Fibroblast of skin of right biceps (primary cell): ENCODE measurements at places on chromosomes 13 and 19.

DNA sequence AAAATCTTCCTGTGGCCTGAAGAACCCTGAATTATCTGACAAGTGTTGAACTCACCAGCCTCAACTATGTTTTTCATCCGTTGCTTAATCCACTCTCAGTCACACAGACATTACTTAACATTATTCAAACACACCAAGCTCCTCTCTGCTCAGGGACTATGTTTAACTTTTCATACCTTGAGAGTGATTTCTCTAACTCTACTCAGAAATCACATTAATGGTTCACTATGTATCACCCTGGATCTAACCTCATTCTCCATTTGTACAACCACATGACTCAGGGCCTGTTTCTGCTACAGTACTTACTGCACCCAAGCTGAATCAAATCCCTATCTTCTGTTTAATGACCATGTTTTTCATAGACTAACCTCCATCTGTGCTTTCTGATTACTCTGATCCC is 553.7 kb upstream of the PRR20A start:
- no peak for DNase-seq

GRCh38 chr13:29484236-29484635 is 111.3 kb downstream of the SLC7A1 start:
- DNase-seq: no peak

DNA sequence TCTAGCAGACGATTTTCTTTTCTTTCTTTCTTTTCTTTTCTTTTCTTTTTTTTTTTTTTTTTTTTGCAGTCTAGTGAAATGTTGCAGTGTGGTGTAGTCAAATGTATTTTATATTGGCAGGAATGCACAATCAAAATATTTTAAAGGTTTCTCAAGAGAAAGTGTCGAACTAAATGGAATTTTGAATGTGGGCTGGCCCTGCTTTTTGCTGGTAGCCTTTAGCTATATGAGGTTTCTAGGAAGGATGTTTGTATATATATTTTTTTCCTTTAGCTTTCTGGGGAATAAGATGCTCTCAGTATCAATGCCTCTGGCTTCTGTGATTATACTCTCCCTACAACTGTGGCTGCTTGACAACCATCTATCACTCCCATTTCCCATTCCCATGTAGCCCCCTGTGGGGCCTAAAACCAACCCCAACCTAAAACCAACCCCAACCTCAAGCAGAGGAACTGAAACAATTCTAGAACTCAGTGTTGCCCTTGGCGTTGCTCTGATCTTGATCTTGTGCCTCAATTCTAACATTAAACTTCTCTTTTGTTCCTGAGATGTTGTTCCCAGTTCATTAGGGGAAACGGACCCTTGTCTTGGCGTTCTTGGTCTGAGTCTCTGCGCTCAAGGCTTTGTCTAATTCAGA is 27.1 kb downstream of the CYSLTR2 start:
- DNase-seq: no peak

DNA sequence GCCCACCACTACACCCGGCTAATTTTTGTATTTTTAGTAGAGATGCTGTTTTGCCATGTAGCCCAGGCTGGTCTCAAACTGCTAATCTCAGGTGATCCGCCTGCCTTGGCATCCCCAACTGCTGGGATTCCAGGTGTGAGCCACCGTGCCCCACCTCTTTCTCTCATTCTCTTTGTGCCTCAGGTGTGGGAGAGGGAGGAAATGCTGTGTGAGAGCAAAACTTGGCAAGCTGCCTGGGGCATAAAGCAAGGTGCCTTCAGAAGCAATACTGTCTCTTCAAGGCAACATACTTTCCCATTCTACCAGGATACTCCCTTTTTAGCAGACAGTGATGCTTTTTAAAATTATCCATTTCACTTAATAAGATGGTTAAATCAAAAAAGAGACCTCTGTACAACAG is 53.2 kb upstream of the RFC3 start:
- no peak for DNase-seq

DNA sequence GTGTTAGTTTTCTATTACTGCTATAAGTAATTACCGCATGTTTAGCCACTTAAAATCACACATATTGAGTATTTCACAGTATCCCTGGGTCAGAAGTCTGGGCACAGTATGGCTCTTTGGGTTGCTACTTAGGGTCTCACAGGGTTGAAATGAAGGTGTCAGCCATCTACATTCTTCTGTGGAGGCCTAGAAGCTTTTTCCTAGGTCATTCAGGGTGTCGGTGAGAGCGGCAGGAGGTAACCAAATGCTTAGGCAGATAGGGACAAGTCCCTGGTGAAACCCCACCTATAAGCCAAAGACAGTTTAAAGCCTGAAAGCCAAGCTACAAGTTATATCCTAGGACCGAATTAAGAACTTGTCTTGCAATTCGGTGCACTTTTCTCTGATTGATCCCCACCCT is 856.7 kb downstream of the PCDH17 start:
- DNase-seq: no peak

DNA sequence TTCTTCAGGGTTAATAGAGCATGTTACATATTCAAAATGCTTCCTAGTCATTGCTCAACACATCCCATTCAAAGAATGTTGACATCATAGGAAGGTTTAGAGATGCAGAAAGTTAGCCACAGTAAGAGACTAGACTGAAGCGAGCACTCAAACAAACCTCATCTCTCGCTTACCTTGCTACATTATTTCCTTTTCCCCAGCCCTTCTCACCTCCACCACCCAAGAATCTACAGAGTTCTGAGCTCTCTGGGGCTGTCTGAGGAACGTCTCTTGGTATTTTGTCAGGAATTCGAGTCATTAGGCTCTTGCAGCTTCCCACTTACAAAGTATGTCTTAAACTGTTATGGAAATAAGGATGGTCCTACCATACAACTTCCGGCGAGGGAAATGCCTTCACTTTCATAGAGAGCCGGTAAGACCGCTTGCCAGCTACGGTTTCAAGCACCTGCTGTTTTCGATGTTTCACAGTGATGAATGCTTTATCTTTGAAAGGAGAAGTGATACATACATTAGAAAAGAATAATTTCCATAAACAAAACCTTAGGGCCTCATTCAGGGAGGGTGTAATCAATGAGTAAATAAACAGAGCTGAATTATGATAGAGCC is 65.1 kb downstream of the FLT1 start:
- no peak for DNase-seq

DNA sequence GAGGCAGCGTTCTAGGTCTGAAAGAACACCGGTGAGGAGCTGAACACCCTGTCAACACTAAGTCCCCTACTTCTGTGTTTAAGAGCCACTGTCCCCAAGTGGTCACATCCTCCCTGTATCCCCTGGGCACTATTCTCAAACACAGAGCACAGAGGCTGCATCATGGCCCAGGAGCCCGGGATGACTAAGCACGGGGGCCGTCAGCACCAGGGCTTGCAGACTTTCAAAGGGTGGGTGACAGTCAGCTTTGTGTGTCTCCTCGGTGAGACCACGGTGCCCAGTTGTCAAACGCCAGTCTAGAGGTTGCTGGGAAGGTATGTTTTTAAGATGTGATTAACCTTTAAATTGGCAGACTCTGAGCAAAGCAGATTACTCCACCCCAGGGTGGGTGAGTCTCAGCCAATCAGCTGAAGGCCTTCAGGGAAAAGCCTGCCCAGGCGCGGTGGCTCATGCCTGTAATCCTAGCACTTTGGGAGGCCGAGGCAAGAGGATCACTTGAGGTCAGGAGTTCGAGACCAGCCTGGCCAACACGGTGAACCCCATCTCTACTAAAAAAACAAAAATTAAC is 8.0 kb downstream of the MAP2K2 start:
- DNase-seq: no peak

DNA sequence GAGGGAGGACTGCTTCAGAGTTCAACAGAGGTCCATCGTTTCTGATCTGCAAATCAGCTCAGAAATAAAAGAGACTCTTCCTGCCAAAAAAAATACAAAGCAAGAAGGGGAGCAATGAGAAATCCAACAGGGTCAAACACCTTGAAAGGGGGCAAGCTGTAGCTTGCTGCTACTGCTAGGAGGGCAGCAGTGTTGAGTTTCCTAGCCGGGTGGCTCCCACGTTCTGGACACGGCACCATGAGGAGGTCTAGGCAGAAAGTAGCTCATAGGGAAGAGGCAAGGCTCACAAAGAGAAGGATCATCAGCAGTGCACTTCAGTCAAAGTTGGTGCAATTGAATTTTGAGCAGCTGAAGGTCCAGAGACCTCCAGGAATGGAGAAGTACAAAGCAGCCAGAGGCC is 75.3 kb downstream of the FOXO1 start:
- DNase-seq: no peak

DNA sequence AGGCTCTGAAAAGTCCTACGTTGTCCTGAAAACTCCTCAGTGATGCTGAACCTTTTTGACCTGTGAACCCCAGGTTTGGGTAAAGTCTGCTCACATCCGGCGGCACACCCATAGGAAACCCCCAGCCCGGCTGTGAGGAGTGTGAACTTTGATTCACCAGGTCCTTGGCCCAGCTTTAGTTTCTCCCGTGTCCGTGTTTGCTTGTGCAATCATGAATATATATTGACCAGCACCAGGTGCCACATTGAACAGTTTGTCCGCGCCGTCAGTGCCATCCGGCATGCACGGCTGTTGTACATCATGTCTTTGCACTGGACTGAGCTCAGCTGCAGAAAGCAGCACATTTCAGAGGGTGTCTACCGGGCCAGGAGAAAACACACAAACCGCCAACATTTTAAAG is 45.3 kb downstream of the NFIC start:
- no peak for DNase-seq

DNA sequence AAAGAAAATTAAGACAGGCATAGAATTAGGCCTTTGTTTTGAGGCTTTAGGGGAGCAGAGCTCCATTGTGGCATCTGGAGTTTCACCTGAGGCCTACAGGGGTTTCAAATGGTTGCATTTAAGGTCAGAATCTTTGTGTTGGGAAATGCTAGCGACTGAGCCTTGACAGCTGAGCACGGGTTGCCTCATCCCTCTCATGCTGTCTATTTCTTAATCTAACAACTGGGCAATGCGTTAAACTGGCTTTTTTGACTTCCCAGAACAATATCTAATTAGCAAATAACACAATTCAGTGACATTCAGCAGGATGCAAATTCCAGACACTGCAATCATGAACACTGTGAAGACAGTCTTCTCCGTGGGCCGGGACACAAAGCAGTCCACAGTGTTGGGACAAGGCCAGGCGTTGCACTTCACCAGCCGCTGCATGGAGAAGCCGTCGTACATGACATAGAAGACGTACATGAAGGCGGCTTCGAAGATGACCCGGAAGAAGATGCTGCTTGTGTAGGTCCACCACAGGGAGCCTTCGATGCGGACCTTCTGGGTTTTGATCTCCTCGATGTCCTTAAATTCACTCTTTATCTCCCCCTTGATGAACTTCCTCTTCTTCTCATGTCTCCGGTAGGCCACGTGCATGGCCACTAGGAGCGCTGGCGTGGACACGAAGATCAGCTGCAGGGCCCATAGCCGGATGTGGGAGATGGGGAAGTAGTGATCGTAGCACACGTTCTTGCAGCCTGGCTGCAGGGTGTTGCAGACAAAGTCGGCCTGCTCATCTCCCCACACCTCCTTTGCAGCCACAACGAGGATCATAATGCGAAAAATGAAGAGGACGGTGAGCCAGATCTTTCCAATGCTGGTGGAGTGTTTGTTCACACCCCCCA is 3.8 kb downstream of the GJB2 start:
- no peak for DNase-seq

- DNase-seq: no peak
Measured at GRCh38 chr13:25765266-25765665, 286.6 kb downstream of the SHISA2 start.

DNA sequence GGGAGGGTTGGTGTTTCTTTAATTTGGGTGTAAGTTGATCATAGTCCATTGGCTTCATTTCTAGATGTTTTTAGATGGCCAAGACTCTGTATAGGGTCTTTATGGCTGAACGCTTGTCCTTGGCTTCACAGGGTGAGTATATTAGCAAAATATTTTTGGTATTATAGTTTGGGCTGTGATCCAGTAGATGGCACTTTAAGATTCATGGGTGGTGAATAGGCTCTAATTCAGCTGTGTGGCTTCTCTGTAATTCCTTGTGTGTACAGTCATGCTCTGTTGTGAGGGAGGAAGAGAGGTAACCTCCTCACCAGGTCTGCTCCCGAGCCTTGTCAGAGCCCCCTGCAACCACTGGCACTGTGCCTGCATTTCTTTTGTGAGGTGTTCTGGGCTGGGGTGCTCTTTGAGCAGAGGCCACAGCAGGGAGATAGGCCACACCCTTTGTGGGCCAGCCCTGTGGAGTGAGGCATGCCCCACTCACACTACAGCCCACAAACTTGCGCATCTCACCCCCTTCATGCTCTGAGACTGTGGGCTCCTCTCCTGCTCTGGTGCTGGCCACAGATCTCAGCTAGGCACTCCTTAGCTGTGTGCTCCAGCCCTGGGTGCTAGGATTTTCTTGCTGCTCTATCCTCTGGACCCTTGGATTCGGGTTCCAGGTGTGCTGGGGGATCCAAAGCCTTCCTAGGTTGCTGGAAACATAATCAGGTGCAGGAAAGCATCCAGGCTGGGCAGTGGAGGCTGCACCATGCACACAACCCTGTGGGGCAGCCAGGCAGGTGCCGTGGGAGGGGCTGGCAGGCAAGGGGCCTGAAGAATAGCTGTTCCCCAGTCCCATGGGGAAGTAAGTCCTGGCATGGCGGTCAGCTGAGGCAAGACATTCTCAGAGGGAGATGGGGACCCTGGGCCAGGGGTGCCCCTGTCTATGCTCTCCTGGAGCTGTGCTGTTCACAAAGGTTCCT is 193.9 kb downstream of the GPC5 start:
- peak; percentile 55 for DNase-seq

DNA sequence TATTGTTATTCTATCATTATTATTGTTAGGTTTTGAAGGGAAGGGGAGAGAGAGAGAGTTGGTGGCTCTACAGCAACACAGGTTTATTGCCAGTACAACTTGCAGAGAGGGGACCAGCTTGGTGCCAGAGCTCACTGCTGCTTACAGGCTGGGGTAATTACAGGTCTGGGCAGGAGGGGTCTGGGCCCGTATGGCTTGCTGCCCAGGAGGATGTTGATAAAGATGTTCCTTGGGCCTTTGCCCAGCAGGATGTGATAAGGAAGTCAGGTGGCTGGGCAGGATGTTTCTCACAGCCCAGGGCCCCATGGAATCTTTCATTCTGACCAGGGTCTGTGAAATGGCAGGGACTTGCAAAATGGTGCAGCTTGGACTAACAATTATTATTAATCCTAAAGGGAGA is 64.2 kb upstream of the ZNF599 start:
- no peak for DNase-seq

DNA sequence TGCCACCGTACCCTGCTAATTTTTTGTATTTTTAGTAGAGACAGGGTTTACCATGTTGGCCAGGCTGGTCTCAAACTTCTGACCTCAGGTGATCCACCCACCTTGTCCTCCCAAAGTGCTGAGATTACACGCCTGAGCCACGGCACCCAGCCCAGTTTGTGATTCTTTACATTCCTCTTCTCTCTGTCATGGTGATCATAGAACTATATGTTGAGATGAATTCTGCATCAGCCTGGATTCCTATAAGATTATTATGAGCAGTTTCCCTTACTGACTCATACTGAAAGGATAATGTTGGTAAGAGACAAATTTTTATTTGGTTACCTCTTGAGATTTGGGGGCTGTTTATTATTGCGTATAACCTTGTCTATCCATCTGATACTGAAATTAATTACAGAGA is 121.5 kb upstream of the CSNK1A1L start:
- peak; percentile 95 for DNase-seq

DNA sequence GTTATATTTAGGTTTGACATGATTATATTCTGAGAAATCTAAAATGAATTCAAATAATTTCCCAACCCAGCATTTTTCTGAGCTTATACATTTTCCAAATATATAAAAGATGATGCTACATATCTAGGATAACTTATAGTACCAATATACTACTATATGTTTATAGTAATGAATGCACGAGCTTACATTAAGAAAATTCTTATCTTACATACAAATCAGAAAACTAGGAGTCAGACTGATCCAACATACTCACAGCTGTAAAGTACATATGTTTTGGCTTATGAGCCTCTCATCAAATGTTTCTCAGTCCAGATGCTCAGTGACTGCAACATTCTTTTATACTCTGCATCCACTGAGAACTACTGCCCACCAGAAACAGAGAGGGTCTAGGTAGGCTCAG is 491.3 kb upstream of the KLF12 start:
- peak; percentile 60 for DNase-seq
